A549 treated with RU486 at 1 μM for 4 hours (cell line): ENCODE measurements at places on chromosomes 5 and 9. TPM values are rescaled to one million over a fixed set of nuclear protein-coding genes. Genes with fewer than 3 reads are reported as not detected.

The ROR2 gene
- total RNA-seq, result 0.67 to 2.2 TPM (median 1.5 TPM) in 5 replicates

The MED27 gene
- 30.0 to 36.1 TPM (median 33.8 TPM) in 5 replicates for total RNA-seq

The VAV2 gene
- total RNA-seq, result 33.3 to 44.1 TPM (median 39.3 TPM) in 5 replicates

The OSMR gene
- 47.6 to 80.4 TPM (median 77.8 TPM) in 5 replicates for total RNA-seq

The CMYA5 gene
- 0.08 to 0.15 TPM (median 0.12 TPM) in 5 replicates for total RNA-seq

The RASGRF2 gene
- total RNA-seq, result 1.8 to 2.5 TPM (median 2.1 TPM) in 5 replicates

The PDE8B gene
- total RNA-seq, result 0.89 to 2.1 TPM (median 1.5 TPM) in 5 replicates

The CCDC192 gene
- total RNA-seq, result not detected in 5 replicates

The PPIC gene
- total RNA-seq, result 13.8 to 17.8 TPM (median 15.9 TPM) in 5 replicates

The MAPK9 gene
- total RNA-seq, result 29.2 to 40.8 TPM (median 37.9 TPM) in 5 replicates

The PCDHGA5 gene
- 0.07 to 0.30 TPM (median 0.13 TPM) in 5 replicates for total RNA-seq

The BSPRY gene
- total RNA-seq, result 0.03 to 0.22 TPM (median 0.06 TPM) in 4 of 5 replicates, not detected in the other

The LOX gene
- 0.95 to 2.0 TPM (median 1.2 TPM) in 5 replicates for total RNA-seq

The CCNJL gene
- 10.8 to 13.7 TPM (median 12.8 TPM) in 5 replicates for total RNA-seq

The TMEM8B gene
- total RNA-seq, result 2.1 to 4.7 TPM (median 3.0 TPM) in 5 replicates

The TRIP13 gene
- 60.8 to 66.9 TPM (median 66.4 TPM) in 5 replicates for total RNA-seq

The LHX6 gene
- total RNA-seq, result 0.32 to 0.39 TPM (median 0.38 TPM) in 5 replicates

The CFAP90 gene
- total RNA-seq, result 0.45 to 0.96 TPM (median 0.61 TPM) in 5 replicates

The TTF1 gene
- total RNA-seq, result 14.6 to 18.1 TPM (median 17.0 TPM) in 5 replicates

The FBXO4 gene
- total RNA-seq, result 2.6 to 8.6 TPM (median 7.0 TPM) in 5 replicates

The CSNK1A1 gene
- total RNA-seq, result 123 to 138 TPM (median 127 TPM) in 5 replicates

The PKN3 gene
- 11.0 to 16.7 TPM (median 14.9 TPM) in 5 replicates for total RNA-seq

The RIMOC1 gene
- total RNA-seq, result 3.7 to 11.5 TPM (median 11.0 TPM) in 5 replicates

The HMCN2 gene
- 0.04 to 0.06 TPM (median 0.05 TPM) in 4 of 5 replicates, not detected in the other for total RNA-seq

The LCN12 gene
- total RNA-seq, result 0.61 to 1.6 TPM (median 0.86 TPM) in 5 replicates

The PCDHB16 gene
- total RNA-seq, result 0.04 to 0.30 TPM (median 0.07 TPM) in 5 replicates

The SPINK5 gene
- total RNA-seq, result not detected in 5 replicates

The SH3TC2 gene
- total RNA-seq, result 0.24 to 0.64 TPM (median 0.56 TPM) in 5 replicates

The GPR150 gene
- 0.07 to 0.26 TPM (median 0.19 TPM) in 4 of 5 replicates, not detected in the other for total RNA-seq

The TNPO1 gene
- 89.1 to 175 TPM (median 135 TPM) in 5 replicates for total RNA-seq

The SPATA31D4 gene
- total RNA-seq, result not detected in 5 replicates

The NR5A1 gene
- total RNA-seq, result 0.03 to 0.05 TPM in 2 of 5 replicates, not detected in the others

The EIF4EBP3 gene
- total RNA-seq, result 0.54 to 4.1 TPM (median 2.0 TPM) in 5 replicates

The SPINK6 gene
- total RNA-seq, result 0.31 to 0.52 TPM (median 0.37 TPM) in 4 of 5 replicates, not detected in the other

The BTNL3 gene
- total RNA-seq, result not detected in 5 replicates

The PCDHB11 gene
- 0.06 to 0.14 TPM (median 0.07 TPM) in 4 of 5 replicates, not detected in the other for total RNA-seq

The SEMA5A gene
- total RNA-seq, result not detected in 5 replicates

The GDNF gene
- total RNA-seq, result 0.11 to 0.14 TPM in 2 of 5 replicates, not detected in the others

The SLC12A2 gene
- total RNA-seq, result 9.6 to 14.8 TPM (median 12.8 TPM) in 5 replicates

The KIAA0825 gene
- total RNA-seq, result 0.16 to 0.64 TPM (median 0.35 TPM) in 5 replicates

The KCNMB1 gene
- total RNA-seq, result 0.05 TPM in 1 of 5 replicates, not detected in the others
